Kidney (tissue), 22 donors: ENCODE measurements at places on chromosomes 16 and 17.

DNA sequence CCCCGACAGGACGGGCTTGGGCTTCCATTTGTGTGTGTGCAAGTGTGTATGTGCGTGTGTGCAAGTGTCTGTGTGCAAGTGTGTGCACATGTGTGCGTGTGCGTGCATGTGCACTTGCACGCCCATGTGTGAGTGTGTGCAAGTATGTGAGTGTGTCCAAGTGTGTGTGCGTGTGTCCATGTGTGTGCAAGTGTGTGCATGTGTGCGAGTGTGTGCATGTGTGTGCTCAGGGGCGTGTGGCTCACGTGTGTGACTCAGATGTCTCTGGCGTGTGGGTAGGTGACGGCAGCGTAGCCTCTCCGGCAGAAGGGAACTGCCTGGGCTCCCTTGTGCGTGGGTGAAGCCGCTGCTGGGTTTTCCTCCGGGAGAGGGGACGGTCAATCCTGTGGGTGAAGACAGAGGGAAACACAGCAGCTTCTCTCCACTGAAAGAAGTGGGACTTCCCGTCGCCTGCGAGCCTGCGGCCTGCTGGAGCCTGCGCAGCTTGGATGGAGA lies 23.1 kb upstream of the ITGAX start:
- peaks cover 23% of the 10 kb centered on the region for H3K27me3 ChIP-seq
- DNase-seq: peak; percentile 46
- H3K4me3 ChIP-seq: no peak overlapping the region

GRCh38 chr16:11635113-11635652 lies 33.1 kb upstream of the SNN start:
- H3K4me3 ChIP-seq: no peak overlapping the region
- peaks cover 3% of the 10 kb centered on the region for H3K4me1 ChIP-seq
- DNase-seq: no peak
- H3K36me3 ChIP-seq: no peaks in the 10 kb centered on the region
- no peak overlapping the region for H3K27ac ChIP-seq

GRCh38 chr17:29162082-29162908 lies 17.9 kb downstream of the MYO18A start:
- no peak overlapping the region for H3K4me3 ChIP-seq
- H3K27ac ChIP-seq: no peak overlapping the region
- H3K4me1 ChIP-seq: no peaks in the 10 kb centered on the region
- no peaks in the 10 kb centered on the region for H3K27me3 ChIP-seq
- peak; percentile 37 for DNase-seq
- H3K36me3 ChIP-seq: no peaks in the 10 kb centered on the region

DNA sequence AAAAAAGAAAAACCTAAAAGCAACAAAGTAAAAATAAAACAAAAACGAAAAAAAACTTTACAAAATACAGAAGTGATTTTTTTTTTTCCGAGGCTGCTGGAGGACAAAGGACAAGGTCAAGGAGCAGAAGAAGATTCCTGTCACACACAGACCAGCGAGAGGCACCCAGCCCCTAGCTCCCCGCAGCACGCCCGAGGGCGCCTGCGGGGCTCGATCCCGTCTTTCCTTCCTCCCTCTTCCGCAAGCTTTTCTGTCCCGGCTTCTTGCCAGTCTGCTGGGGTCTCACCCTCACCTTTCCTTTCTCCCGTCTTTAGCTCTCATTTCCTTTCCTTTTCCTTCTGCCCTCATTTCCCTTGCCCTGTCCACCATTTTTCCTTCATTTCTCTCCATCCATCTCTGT lies 66.1 kb upstream of the DNAH17 start:
- H3K27me3 ChIP-seq: no peaks in the 10 kb centered on the region
- H3K4me3 ChIP-seq: no peak overlapping the region
- peaks cover 4% of the 10 kb centered on the region for H3K4me1 ChIP-seq
- no peak for DNase-seq
- H3K27ac ChIP-seq: no peak overlapping the region

GRCh38 chr16:67968400-67969253 lies at the start of gene SLC12A4:
Gene SLC12A4, minus strand, starts transcription at chr16:67968637. Its CDS starts 84 bp downstream, at chr16:67968553.
- peak; percentile 98 for DNase-seq
- peaks cover 22% of the 10 kb centered on the region for H3K4me1 ChIP-seq
- peak within 1 kb of the TSS; percentile 93 for H3K27ac ChIP-seq
- H3K27me3 ChIP-seq: no peaks in the 10 kb centered on the region
- no peaks in the 10 kb centered on the region for H3K36me3 ChIP-seq

DNA sequence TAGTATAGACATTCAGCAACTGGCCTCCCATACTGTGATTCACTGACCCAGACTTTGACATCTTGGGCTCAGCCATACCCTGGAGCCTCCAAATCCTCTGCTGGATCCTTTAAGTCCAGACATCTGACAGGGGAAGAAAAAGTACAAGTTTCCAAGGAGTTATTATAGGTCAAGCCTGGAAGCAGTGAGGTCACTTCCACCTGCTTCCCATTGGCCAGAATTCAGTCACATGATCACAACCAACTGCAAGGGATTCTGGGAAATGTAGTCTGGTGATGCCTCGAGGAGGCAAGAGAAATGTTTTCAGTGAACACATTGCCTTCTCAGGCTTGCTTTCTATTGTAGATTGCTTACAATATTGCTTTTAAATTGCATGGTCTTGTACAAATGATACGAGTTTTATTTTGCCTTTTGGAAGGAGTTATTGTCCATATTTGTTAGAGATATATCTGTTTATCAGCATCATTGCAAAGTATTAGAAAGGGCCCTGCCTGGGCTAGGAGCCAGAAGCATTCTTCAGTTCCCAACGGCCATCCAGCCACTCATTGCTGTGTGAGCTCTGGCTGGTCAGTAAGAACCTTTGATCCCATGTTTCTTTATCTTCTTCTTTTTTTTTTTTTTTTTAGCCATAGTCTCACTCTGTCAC lies 696.9 kb downstream of the WWOX start:
- H3K27ac ChIP-seq: no peak overlapping the region
- DNase-seq: peak; percentile 31
- no peaks in the 10 kb centered on the region for H3K4me1 ChIP-seq
- H3K4me3 ChIP-seq: no peak overlapping the region
- no peaks in the 10 kb centered on the region for H3K36me3 ChIP-seq

- peak; percentile 18 for DNase-seq
- no peaks in the 10 kb centered on the region for H3K36me3 ChIP-seq
- no peaks in the 10 kb centered on the region for H3K27me3 ChIP-seq
- no peaks in the 10 kb centered on the region for H3K4me1 ChIP-seq
- H3K4me3 ChIP-seq: no peak overlapping the region
- H3K27ac ChIP-seq: no peak overlapping the region
Measured at GRCh38 chr16:48231727-48232492, 12.2 kb upstream of the LONP2 start.

GRCh38 chr17:73465953-73466230 lies 154.1 kb upstream of the CDC42EP4 start:
- H3K4me1 ChIP-seq: no peaks in the 10 kb centered on the region
- H3K27me3 ChIP-seq: no peaks in the 10 kb centered on the region
- DNase-seq: no peak
- no peaks in the 10 kb centered on the region for H3K36me3 ChIP-seq
- no peak overlapping the region for H3K4me3 ChIP-seq
